ENCODE measurements at places on chromosomes 5 and 9.

GRCh38 chr5:137195483-137195882 is 303.6 kb downstream of the SPOCK1 start:
- DNase-seq, result no peak

GRCh38 chr5:28226407-28226806 is 1188.0 kb upstream of the CDH9 start:
- DNase-seq, result no peak

DNA sequence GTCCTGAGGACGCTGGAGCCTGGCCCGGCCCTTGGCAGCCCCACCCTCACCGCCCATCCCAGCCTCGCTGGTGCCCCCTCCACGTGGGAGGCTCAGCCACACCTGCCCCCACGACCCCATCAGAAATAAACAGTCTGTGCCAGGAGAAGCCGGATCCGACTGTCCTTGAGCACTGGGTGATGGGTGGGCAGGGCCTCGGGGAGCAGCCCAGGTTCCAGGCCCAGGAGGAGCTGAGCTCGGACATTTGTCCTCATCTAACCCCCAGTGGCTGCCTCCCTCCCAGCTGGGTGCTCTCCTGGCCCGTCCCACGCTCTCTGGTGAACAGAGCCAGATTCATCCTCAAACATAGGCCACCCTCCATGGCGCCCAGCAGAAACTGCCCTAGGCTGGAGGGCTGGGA is 4.6 kb upstream of the PTGDS start:
- no peak for DNase-seq

DNA sequence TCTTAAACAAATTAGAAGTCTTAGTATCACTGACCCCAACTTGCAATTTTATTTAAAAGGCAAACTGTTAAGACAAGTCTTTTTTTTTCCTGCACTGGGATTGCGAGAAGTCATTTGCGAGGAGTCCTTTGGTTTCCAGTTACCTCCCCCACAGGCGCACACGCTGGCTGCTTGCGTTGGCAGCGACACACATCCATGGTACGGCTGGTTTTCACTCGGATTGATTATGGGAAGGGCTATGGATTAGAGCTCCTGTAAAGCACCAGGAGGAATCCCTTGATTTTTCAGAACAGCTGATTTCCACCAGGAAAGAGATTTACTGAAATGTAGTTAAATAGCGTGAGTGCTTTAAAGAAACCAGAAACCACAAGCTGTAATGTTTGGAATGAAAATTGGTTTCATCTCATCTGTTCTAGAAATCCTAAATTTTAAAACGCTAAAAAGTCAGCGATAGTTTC is 737 bp downstream of the SLC1A3 start:
- peak; percentile 51 for DNase-seq

- DNase-seq, result peak; percentile 51
Observed at GRCh38 chr9:38358390-38359296, 33.9 kb upstream of the ALDH1B1 start.

GRCh38 chr9:37904445-37905130 is 661 bp upstream of the SLC25A51 start:
- peak; percentile 65 for DNase-seq

GRCh38 chr5:62538017-62538942 is 40.3 kb upstream of the LRRC70 start:
- DNase-seq, result peak; percentile 75

DNA sequence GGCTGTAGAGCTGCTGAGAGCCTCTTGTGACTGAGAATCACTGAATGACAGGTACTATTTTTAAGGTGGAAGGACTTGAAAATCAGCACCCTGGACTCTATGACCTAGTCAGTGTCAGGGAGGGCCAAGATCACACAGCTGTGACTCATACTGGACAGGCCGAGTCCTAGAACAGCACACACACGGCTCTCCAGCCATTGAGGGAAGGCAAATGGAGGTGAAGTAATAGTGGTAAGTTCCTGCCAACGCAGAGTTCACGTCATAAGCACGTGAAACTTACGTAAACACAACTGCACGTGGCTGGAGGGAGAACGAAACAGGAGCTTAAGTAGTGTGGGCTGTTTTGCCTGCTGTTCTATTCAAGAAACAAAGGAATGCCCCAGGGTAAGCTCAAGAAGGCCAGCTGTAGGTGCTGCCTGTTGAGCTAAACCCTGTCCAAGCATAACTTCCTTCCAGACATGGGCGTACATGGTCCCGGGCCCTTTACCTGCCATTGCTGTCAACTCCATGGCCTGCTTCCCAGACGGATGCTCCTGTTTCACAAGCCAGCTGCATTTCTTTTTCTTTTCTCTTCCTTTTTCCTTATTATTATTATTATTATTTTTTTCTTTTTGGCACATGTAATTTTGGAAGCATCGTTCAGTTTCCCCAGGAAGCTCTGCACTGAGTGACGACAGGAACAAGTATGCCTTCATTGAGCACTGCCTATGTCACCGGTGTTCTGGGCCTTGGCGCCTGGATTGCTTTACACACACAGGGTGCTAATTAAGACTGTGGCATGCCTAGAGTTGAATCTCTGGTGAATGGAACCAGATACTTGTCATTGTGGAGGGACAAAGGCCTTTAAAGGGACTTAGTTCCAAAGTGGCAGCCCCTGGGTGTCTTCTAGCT is 10.2 kb upstream of the LCP2 start:
- peak; percentile 21 for DNase-seq

- DNase-seq, result peak; percentile 37
Observed at GRCh38 chr9:70902171-70902570, 219.2 kb downstream of the TRPM3 start.

DNA sequence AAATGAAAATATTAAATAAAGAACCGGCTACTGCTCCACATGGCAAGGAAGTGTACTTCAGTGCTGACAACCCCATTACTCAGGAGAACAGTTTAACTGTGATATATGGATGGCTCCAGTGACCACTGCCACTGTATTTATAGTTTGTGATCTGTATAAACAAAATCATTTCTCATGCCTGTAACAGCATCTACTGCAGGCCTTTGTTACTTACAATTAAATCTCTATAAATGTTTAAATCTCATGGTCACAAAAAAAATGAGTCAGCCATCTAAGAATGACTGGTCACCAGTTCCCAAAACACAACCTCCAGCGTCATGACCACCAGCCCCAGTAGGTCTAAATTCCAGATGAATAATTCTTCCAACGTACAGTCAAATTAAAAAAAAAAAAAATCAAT is 24.6 kb downstream of the SERINC5 start:
- DNase-seq, result peak; percentile 94

- DNase-seq, result no peak
Observed at GRCh38 chr5:118270526-118270925, 717.8 kb downstream of the DTWD2 start.

DNA sequence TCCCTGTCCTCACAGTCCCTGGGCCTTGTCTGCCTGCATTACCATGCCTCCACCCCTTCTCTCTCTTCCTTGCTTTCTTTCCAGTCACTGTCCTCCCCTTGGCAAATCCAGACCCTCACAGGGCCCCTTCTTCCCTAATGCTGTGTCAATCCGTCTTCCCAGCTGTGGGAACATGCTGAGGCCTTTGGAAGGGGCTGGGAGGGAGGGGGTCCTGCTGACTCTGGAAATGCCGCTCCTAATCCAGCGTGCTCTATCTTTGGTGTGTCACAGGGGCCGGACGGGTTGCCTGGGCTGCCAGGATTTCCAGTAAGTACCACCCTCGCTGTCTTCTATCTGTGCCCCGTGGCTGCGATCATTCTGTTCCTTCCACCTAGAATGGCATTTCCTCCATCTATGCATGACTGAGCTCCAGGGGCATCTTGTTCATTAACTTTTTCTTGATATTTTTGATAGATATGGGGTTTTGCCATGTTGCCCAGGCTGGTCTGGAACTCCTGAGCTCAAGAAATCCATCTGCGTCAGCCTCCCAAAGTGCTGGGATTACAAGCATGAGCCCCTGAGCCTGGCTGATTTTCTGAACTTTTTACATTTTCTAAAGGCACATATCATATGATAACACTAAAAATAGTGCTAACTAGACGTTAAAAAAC is 64.5 kb upstream of the TGFBR1 start:
- DNase-seq, result no peak

GRCh38 chr9:18771011-18771410 is 262.0 kb downstream of the SAXO1 start:
- no peak for DNase-seq

- DNase-seq, result no peak
Observed at GRCh38 chr9:91307279-91307678, 54.4 kb downstream of the AUH start.

DNA sequence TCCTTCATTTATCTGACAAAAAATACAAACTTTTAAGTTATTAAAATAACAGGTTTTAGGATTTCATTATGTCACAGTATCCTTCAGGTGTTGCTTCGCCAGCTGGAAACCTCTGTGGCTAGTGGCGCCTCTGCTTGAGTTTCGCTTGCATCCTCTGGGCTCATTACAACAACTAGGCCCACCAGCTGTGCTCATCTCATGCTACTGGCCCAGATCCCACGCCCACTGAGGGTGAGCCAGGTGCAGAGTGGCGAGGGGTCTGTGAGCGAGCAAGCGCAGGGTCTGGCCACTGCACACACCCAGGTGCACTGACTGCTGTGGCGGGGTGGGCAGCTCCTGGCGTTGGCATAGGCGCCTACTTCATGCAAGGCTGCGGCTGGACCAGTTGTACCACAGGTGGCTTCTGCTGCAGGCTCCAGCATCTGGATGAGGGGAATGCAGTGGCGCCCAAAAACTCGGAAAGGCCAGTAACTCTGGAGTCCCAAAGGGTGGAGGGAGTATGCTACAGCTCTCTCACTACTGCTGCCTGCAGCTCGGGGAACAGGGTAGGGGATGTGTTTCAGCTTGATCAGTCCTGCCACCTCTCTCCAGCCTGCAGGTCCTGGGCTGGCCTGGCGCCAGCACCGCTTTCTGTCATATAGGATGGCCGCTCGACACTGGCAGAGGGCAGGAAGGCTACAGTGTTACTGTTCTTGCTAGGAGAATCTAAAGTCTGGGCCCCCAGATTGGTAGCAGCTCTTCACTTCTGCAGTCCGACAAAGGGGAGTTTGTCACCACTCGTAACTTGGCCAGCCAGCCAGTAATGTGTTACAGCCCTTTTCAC is 452.1 kb downstream of the TUSC1 start:
- no peak for DNase-seq

GRCh38 chr5:138655530-138656190 is 80.5 kb upstream of the HSPA9 start:
- DNase-seq, result no peak

DNA sequence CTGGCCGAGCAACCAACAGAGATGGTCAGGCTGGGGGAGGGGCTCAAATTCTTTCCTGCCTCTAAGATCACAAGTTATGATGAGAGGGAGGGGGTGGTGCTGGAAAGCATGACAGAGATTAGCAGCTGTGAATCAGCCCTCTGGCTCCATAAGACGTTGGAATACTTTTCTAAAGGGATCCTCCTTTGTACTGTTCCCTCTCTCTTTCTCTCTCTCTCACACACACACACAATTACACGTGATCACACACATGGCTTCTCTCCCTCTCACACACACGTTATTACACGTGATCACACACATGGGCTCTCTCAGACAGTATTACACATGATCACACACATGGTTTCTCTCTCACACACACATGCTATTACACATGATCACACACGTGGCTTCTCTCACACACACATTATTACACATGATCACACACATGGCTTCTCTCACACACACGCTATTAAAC is at the start of gene SLC45A2:
Gene SLC45A2, minus strand, starts transcription at position 23 of the 454 bp plus-strand sequence. CDS start 110 bp downstream, outside the sequence.
- DNase-seq, result peak; percentile 42

- DNase-seq, result no peak
Observed at GRCh38 chr5:133489632-133490031, 122.7 kb downstream of the FSTL4 start.

DNA sequence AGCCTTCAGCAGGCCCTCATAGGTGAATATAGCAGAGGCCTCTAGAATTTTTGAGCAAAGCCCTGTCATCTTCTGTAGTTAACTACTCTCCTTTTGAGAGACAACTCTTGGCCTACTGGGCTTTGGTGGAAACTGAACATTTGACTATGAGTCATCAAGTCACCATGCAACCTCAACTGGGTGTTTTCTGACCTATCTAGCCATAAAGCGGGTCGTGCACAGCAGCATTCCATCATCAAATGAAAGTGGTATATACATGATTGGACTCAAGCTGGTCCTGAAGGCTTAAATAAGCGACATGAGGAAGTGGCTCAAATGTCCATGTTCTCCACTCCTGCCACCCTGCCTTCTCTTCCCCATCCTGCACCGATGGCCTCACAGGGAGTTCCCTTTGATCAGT is 1115.5 kb downstream of the TAF11L14 start:
- DNase-seq, result no peak

DNA sequence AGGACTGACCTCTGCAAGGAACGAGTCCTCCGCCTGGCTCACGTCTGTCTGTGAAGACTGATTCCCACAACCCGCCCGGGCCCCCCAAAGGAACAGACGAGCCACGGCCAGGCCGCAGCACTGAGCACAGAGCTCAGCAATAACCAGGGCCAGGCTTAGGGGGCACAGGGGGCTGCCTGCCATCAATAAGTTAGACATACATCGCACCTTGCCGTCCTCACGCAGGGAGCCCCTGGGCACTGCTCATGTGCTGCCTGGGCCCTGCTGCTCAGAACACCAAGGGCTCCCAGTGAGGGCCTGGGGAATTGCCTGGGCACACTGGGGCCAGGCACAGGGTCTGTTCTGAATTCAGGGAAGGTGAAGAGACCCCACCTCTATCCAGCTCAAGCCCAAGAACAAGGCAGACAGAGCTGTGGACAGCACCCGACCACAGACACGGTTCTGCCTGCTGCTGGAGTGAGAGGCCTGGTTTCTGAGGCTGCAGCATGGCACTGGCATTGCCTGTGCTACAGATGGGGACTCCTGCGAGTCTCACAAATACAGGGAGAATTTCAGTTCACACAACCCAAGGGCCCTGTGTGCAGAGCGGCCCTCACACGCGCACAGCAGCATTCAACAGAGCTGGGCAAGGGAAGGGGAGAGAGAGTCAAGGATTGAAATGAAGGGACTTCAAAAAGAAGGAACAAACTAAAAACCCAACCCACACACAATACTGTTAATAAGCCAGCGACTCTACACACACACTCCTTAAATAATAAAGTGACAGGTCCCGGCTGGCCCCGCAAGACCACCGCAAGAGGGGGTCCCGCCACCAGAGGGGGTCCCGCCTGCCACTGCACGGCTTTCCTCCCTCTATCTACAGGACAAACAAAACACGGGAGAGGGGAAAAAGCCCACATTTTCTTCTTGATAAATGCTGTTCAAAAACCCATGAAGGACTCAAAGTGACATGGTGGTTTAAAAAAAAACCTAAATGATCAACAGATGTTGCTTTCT is 32.0 kb downstream of the PRRT1B start:
- no peak for DNase-seq

GRCh38 chr9:14616188-14616982 is 76.8 kb downstream of the ZDHHC21 start:
- DNase-seq, result peak; percentile 72

GRCh38 chr9:124537926-124538325 is 30.7 kb upstream of the NR5A1 start:
- no peak for DNase-seq

- no peak for DNase-seq
Observed at GRCh38 chr9:129958796-129959195, 84.2 kb downstream of the FNBP1 start.

DNA sequence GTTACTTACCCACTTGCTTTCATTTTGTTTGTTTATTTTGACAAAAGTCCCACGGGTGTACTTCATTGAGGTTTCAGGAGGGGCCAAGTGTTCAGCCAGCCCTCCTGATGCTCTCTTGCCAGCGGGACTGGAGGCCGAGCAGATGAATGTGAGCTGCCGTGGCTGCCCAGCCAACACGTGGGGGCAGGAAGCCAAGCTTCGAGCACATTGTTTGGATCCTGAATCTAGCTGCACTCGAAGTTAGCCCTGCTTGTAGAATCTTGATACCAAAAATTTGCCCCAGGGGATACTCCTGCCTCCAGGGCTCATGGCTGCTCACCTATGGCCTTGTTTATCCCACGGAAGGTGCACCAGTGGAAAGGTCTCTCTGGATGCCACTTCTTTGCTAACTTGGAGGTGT is 49.3 kb downstream of the RASGEF1C start:
- no peak for DNase-seq

GRCh38 chr5:149471406-149472183 is 79.6 kb downstream of the CSNK1A1 start:
- DNase-seq, result peak; percentile 70

Measured in EH (cell line).